ENCODE measurements at places on chromosomes 7 and 10.

- DNase-seq, result no peak
Observed at GRCh38 chr7:136964347-136964746, 95.9 kb downstream of the CHRM2 start.

DNA sequence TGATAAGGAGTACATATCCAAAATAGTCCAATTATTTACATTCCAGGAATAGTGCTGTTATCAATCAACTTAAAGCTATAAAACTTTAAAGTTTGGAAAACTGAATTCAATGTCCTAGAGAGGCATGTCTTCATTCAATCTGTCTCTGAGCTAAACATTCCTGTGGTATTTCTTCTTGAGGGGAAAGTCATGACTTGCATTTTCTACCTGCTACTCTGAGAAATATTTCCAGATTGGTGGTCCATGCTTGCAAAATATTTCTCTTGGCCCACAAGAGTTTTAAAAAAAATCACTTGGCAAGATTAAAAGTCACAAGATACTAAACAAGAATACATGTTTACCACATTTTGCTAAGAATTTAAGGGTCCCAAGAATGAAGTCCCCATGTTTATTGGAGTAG, 63.6 kb upstream of the HGF start:
- DNase-seq, result no peak

DNA sequence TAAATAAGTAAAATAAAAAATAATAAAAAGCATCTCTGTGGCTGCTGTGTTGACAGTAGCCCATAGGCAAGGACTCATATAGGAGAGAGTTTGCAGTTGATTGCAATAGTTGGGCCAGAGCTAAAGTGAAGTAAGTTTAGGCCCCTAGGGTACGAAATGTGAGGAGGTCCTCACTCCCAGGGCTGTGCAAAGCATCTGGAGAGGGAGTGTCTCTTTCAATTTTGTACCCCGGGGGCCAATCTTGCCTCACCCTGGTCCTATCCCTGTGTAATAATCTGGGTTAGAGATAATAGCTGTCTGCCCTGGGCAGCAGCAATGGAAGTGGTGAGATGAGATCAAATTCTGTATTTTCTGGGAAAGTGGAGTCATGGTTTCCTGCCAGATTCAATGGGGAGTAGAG, 365.7 kb downstream of the GATA3 start:
- no peak for DNase-seq

GRCh38 chr7:76220185-76221057, 18.7 kb downstream of the SRRM3 start:
- no peak for DNase-seq
